ENCODE measurements at places on chromosomes 7 and 10.

- no peak for DNase-seq
Observed at GRCh38 chr10:97659589-97659988, 19.1 kb downstream of the PI4K2A start.

DNA sequence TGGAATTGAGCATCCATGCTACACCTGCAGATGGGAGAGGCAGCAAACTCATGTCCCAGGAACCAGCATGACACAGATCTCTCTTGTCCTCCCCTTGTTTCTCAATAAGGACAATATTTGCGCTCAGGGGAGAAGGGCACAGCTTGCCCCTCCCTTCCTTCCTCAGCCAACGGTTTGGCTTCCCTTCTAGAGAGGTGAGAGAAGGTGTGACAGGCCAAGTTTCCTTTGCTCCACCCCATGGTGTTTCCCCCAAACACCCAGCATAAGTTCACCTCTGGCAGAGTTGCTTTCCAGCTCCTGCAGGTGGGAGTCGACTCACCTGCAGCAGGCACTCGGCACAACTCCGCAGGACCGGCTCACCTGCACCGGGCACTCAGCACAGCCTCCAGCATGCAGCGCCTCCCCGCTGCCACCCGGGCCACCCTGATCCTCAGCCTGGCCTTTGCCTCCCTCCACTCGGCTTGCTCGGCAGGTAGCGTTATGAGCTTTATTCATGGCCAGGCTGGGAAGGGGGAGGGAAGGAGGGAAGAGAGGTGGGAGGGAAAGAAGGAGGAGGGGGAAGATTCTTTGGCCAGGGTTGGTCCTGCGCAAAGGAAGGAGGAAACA is at the start of the genes ATP6V0A4 and TMEM213:
Gene ATP6V0A4, minus strand, starts transcription at position 482 of the 606 bp plus-strand sequence. CDS start 26,949 bp downstream, outside the sequence.
Gene TMEM213, plus strand, starts transcription at position 280 of the 606 bp plus-strand sequence. Its CDS starts 111 bp downstream, at position 391.
- DNase-seq = no peak

DNA sequence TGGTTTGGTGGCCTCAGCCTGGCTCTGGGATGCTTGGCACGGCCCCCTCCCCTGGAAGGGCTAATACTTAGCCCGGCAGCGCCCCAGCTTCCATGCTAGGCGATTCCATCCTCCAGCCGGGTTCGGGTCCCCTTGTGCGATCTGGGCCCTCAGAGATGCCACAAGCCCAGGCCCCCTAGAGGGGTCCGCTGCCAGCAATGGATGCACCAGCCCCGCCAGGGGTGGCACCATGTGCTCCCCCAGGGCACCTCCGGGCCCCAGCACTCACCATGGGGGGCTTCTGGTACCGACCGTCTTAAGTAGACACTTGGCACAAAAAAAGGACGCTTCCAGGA is 125.7 kb upstream of the KCTD7 start:
- no peak for DNase-seq

DNA sequence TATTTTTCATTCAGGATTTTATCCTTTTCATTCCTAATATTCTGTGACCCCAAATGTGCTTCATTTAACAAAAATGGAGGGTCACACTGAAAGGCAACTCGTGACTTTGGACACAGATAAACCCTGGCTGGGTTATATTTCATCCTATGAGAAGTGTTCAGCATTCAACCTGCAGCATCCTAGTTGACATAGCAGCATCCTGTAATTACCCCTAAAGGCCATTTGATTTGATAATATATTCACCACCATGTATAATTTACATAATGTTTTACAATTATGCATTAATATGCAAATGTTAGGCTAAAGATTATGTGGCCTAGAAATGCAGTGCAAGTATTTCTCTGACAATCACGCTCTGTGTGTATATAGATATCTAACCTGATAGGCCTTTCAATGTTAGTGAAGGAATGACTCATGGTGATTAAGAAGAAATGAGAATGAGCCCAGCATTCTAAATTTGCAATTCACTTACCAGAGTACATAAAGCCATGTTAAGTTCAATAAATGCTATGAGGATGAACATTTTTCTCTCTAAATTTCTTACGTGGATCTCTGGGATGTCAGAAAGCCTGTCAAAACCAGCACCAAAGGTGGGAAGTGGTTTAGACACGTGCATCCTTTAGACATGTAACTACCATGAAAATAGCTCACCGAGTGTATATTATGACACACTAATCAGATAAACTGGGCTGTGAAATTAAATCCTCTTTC is 337.7 kb upstream of the AOAH start:
- DNase-seq = no peak

DNA sequence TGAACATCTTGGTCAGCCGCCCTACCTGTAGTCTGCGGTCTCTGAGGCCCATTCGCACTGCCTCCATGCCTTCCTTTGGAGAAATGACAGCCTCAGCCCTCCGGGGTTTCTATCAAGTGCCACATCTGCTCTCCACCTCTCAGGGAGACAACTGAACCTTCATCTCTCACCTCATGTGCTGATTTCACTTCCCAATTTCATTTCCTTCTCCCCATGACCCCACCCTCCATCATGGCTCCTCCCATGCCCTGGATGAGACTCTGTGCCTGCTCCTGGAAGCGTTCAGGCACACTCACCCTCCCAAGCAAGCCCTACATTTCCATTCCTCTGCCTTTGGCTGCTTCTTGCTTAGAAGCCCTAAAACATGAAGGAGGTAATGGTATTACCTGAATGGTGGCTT is 7.8 kb upstream of the SCD start:
- DNase-seq = no peak

DNA sequence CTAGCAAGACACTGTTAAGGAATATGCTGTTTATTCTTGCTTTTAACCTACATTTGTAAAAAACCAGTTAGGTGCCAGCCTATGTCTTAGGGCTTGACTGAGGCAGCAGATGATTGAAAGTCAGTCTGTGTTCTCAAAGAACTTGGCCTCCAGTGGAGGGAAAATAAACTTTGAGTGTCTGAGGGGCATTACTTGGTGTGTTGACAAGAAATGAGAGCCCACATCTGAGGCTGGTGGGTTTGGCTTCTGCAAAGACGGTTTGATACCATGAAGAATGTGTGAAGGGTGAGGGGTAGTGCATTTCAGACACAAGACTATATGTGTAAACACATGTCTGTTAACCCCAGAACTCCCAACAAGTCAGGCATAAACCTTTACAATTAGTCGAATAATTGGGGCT is 28.5 kb downstream of the CCSER2 start:
- DNase-seq = no peak

DNA sequence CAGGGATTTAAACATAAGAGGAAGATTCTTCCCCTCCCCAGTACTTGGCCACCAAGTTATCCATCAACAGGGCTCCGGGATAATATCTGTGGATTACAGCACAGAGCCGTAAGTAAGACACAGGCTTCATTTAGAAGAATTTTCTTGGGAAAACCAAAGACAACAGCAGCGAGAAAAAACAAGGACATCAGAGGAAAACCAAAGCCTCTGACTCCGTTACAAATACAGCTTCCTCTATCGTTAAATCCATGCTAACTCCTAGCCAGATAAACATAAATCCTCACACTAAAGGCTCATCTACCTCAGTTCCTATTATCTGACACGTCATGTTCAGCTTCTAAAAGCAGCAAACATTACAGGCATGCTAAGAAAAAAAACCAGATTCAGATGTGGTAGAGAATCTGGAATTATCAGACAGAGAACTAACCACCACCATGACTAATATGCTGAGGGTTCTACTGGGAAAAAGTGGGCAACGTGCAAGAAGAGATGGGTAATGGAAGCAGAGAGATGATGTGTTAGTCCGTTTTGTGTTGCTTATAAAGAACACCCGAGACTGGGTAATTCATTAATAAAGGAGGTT is 48.4 kb downstream of the BRI3 start:
- DNase-seq = no peak

- DNase-seq = no peak
Observed at GRCh38 chr7:97847791-97848190, 24.4 kb downstream of the ASNS start.

GRCh38 chr10:48801001-48801421 is 116.3 kb downstream of the WDFY4 start:
- no peak for DNase-seq

DNA sequence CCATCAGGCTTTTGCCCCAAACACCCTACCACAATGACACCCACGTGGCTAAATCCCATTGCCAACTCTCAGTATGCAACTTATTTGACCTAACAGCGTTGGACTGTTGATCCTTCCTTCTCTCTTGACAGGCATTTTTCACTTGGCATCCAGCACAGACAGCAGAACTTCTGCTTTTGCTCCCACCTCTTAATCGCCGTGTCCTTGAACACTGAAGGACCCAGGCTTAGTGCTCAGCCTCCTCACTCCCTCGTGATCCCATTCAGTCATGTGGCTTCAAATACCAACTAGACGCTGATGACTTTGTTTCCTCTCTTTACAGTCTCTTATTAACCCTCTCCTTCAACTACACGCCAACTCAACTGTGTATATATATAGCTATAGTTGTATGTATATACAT is 25.0 kb downstream of the ZFAND2A start:
- DNase-seq = peak; percentile 51

DNA sequence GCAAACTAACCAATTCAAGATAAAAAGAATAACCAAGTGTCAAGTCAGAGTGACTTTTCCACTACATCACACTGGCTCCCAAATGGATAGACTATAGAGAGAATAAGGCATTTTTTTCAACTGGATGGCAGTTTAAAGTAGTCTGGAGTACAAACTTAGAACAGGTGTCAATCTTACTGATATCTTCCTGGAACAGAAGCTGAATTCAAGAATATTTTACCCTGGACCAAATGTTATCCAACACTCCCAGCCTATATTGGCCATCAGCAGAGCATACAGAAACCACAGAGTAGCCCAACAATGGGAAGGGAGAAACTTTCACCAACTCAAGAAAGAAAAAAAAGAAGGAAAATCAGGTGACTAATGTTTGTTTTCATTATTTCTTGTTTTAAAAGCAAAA is 11.5 kb downstream of the IDE start:
- no peak for DNase-seq

- DNase-seq = no peak
Observed at GRCh38 chr7:20340839-20341238, 10.1 kb downstream of the ITGB8 start.

DNA sequence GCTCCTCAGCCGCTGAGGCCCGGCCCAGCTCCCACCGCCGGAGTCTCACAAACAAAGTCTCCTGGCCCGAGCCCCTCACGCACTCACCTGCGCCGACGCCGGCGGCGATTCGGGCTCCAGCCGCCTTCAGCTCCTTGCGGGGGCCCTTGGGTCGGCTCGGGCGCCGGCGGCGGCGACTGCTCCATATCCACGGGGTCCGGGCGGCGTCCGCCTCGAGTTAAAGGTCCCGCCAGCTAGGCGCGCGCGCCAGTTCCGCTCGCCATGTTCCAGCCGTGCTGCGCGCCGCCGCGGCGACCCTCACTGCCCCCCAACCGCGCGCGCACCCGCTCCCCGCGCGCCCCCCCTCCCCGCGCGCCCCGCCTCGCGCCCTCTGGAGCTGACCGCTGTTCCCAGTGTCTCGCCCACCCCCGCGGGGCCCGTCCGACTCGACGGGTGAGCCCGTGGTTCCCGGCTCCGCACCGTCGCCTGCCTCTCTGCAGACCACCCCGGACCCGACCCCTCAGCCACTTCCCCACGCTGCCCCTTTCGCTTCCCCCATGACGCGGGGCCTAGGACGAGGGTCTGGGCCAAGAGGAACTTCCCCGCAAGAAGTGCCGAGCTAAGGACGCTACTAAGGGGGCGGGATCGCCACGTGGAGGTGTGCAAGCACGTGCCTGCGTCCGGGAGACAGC is 396.1 kb downstream of the ZNF33B start:
- no peak for DNase-seq

GRCh38 chr10:84567133-84567532 is 238.7 kb downstream of the CCSER2 start:
- DNase-seq = no peak

- no peak for DNase-seq
Observed at GRCh38 chr7:120334475-120334874, 61.5 kb downstream of the KCND2 start.

DNA sequence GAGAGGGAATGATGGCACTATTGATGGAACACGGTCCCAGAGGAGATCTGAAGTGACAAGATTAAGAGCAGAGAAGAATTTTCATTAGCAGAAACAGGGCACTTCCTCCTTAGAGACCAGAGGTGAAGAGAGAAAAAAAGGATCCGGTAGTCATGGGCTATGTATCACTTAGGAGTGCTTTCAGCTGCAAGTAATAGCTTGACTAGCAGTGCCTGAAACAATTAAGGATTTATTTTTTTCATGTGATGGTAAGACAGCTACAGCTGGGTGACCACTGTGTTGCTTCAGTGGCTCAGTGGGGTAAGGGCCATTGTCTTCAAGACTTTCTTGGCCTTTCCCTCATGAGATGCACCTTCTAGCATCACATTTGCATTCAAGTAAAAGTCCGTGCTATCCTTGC is 515.1 kb upstream of the GALNT17 start:
- no peak for DNase-seq

DNA sequence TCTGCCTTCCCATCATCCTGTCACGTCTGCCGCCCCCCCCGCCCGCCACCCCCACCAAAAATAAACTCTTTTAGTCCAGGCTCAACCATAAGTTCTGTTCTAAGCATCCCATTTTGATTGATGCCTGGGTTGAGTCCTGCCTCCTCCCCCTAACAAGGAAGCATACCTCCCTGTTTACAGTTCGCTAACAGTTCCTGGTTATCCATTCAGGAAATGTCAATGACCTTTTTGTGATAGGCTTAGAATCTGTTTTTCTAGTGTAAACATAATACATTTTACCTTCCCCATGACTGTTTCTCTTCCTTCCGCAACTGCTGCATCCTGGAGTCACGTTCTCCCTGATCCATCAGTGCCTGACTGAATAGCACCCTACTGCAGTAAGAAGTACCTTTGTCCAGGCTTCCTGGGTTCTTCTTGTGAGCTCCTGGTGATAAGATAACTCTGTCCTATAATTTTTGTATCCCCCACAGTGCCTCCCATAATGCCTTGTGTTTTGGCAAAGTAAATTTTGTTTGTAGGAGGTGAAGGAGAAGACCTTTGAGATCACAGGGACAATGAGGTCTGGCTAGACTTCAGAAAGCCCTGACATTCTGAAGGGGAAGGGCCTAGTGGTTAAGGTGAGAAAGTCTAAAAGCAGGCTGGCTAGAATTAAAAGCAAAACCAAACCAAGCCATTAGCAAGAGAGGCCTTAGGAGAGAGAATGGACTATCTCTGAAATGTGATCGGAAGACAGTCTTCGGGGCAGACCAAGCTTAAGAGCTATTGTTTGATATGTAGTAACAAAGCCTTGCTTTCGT is 7.3 kb downstream of the AGFG2 start:
- DNase-seq = no peak
